ENCODE measurements at places on chromosomes 3 and 15. TPM values are rescaled to one million over a fixed set of nuclear protein-coding genes. Genes with fewer than 3 reads are reported as not detected.

The RASL12 gene
- total RNA-seq: 86.9 TPM

The ITGA11 gene
- total RNA-seq: 154 TPM

The C2CD4B gene
- 4.4 TPM for total RNA-seq

The TF gene
- 1.1 TPM for total RNA-seq

The STRC gene
- 0.90 TPM for total RNA-seq

The CPN2 gene
- total RNA-seq: not detected

The FHIT gene
- 4.9 TPM for total RNA-seq

The GRK7 gene
- total RNA-seq: not detected

The ARNT2 gene
- total RNA-seq: 7.5 TPM

The UTS2B gene
- 0.78 TPM for total RNA-seq

Data from aorta (tissue), 5 donors.